ENCODE measurements at places on chromosomes 1 and 21.

DNA sequence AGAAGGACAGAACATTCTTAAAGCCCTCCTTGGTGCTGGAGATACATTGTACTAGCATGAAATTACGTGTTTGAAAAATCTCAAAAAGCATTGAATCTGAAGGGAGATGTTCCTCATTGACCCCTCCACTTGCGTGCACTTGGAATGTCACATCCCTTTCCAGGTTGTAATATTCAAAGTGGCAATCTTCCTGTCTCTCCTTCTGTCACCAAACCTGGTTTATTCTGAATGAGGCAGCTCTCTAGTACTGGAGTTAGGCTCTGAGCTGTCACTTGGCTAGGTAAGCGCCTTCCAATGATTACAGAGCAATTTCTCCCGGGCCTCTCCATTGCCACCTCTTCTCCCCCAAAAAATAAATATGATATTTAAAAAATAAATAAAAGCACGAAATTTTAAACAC lies 855 bp downstream of the DSCAM start:
- no peak for DNase-seq

DNA sequence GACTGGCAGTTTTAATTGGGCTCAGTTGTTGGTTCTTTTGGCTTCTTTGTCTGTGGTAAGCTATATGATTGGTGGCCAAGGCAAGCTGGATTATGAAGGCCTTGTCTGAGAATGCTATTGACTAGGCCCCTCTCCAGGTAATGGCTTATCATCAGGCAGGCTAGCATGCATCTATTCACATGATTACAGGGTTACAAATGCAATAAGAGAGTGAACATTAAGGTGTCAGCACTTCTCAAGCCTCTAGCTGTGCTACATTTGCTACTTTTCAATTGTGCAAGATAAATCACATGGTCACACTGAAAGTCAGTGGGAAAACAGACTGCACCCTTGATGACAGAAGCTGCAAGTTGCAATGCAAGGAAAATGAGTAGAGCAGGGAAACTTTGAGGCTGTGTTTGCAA lies 550.9 kb upstream of the TMPRSS15 start:
- DNase-seq, result no peak

DNA sequence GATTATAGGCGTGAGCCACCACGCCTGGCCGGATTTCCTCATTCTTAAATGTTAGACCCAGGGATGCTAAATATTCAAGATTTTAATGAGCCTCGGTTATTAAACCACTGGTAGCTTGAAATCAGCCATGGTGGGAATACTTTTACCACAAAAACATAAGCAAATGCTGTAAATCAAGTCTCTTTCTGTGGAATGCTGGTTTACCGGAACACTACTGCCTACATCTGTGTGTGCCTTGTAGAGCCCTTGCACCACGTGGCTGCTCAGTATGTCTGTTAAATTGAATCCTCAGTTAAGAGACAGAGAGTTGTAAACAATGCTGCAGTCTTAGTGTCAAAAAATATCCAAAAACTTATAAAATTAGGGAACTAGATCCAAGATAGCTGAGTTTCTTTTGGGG lies 26.8 kb upstream of the CNN3 start:
- DNase-seq, result no peak

DNA sequence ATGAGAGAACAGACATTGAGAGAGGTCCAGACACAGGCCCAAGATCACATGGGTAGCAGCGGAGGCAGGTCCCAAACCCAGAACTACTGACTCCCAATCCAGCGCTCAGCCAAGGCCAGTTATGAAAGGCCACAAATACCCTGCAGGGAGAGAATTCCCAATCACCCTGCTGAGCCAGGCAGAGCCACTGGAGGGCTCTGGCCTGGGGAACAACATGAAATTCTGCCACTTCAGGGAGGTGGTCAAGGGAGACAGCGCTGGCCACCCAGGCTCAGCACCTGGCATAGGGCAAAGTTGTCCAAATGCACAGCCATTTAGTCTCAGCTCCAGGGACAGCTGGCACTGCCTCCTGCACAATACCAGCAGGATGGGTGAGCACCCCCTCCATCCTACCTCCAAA lies 27.5 kb downstream of the SLC9A1 start:
- no peak for DNase-seq

GRCh38 chr1:17908945-17909344 lies 153.8 kb downstream of the ACTL8 start:
- DNase-seq, result no peak

GRCh38 chr1:224901087-224901810 lies 28.2 kb upstream of the DNAH14 start:
- DNase-seq, result no peak

DNA sequence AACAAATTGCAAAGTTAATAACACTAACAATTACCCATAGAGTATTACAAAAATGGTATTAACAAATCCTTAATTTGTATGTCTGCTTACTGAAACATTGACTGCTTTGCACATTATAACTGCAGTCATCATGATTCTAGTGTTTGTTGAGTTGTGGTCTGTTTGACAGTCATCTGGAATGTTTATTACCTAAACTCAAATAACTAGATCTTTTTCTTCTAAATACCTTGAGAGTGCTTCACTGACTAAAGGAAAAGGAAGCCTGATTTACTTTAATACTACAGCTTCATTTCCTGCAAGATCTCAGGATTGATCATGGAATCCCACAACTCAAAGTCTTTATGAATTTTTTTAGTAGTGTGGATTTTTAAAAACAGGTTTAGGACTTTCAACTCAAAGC lies 70.0 kb downstream of the HMCN1 start:
- no peak for DNase-seq

DNA sequence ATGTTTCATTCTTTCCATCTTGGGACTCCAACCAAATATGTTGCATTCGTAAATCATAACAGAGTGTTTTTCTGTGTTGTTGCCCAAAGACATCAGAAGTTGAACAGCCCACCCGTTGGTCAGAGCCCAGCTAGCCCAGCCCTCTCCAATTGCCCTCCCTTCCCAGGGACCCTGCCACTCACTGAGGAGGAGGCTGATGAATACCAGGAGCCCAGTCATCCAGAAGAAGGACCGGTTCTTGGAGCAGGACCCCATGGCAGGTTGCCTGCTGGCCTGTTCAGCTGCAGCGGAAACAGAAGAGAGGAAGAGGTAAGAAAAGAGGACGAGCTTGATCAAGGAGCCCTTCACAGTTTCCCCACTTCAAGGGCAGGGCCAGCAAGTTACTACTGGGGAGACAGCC lies 172.2 kb upstream of the ETV3 start:
- no peak for DNase-seq

DNA sequence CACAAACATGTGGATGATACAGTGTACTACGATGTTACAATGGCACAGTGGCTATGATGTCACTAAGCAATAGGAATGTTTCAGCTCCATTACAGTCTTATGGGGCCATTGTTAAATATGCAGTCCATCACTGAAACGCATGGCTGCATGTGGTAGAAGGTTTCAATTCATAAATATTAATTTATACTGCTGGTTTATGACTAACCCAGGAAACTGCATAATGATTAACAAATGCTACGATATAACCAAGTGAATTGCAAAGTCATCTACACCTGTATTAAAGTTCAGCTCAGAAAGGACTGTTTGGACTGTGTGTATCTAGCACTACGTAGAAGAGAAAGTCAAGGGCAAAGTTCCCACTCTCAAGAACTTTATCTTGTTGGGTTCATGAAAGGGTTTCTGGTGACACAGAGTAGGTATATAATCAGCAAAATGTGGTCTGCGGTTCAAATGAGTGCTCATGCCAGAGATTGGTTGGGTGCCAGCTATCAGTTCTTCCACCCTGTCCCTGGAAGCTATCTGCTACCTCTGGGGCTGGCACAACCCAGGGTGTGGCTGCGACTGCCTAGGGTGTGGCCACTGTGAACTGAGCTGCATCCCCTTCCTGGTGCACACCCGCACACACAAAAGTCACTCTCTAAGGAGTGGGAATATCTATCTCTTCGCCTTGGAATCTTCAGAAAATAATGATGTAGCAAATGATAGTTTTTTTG lies 14.8 kb downstream of the MGST3 start:
- DNase-seq, result no peak

Measured in hindlimb muscle (tissue), 1 donor.